ENCODE measurements at places on chromosomes 6 and 20. TPM values are rescaled to one million over a fixed set of nuclear protein-coding genes. Genes with fewer than 3 reads are reported as not detected.

- no peak overlapping the region for H3K27ac ChIP-seq
- no peak for DNase-seq
- H3K4me3 ChIP-seq = no peak overlapping the region
- H3K4me1 ChIP-seq = no peaks in the 10 kb centered on the region
- no peaks in the 10 kb centered on the region for H3K27me3 ChIP-seq
These were observed 211.5 kb downstream of the SOX4 start for GRCh38 chr6:21804941-21805610.

DNA sequence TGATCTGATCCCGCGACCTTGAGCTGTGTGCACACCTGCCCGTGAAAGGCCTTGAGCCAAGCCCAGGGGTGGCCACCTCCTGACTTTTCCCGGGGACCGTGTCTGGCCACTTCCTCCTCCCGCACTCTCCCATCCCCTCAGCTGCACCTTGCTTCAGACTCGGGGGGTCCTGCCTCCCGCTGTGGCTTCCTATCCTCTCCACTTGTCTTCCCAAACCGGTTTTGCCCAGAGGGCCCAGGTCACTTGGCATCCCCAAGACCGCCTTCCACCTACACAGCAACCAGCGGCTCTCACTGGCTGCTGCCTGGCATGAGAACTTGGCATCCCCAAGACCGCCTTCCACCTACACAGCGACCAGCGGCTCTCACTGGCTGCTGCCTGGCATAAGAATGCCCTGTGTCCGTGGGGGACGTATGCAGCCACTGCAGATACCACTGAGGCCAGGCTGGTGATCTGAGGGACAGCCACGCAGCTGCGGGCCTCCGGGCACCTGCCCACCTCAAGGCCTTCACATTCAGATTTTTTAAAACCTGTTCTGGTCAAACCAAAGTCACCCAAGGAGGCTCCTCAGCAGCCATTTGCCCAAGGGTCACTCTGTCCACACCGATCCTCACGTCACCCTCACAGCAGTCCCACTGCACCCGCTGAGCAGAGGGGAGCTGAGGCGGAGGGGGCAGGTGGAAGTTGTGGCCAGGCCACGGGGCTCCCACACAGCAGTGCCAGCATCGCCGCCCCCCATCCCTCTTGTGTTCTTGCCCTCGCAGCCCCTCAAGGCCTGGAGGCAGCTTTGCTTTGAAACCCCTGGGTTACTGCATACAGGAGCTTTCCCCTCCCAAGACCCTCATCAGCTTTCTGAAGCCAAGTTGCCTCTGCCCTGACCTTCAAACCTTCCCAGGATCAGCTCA, 245.5 kb downstream of the TAF4 start:
- H3K4me3 ChIP-seq = no peak overlapping the region
- no peak for DNase-seq
- no peaks in the 10 kb centered on the region for H3K36me3 ChIP-seq
- H3K4me1 ChIP-seq = no peaks in the 10 kb centered on the region

DNA sequence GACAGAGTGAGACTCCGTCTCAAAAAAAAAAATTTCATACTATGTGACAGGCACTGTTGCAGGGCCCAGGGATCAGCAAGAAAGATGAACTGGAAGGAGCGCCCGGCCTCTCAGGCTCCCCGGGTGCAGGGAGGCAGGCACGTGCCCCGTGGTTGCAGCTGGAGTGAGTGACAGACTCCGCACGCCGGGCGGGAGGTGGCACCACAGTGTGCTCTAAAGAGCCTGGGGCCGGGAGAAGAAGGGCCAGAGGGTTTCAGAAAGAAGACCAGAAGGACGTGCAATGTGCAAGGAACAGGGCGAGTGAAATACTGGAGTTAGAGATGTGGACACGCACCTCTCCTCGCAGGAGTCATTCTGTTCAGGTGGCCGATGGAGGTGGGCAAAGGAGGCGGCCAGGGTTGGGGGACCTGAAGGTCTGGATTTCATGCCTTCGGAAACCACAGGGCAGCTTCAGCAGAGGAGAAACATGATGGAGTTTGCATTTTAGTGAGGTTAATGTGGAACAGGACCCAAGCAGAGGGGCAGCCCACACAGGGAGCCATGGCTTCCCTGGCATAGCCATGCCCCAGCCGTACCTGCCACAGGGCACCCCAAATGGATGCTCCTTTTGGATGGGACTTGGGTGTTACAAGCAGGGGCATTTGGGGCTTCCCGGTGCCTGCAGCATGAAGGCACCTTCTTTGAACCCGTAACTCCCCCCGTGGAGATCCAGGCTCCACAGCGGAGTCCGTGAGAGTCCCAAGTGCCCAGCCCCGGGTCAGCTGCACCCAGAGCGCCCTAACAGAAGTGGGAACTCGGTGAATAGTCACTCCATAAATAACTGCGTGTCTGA, 226.2 kb downstream of the ERMARD start:
- H3K4me1 ChIP-seq = peaks cover 1% of the 10 kb centered on the region
- H3K36me3 ChIP-seq = no peaks in the 10 kb centered on the region
- H3K4me3 ChIP-seq = no peak overlapping the region
- H3K27me3 ChIP-seq = peaks cover 3% of the 10 kb centered on the region

DNA sequence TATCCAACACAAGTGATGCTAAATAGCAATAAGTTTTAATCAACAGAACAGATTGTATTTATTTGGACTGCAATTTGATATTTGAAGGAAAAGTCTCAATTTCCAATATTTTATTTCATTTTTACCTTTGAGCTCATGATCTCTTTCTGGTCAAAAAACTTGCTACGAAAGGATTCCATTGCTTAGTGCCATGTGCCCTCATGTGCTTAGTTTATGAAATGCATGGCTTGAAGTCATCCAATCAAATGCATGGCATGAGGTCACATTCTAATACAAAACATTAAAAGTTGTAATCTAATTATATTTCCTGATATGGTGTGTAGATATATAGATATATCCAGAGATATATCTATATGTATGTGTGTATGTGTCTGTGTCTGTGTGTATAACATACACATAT, 321.2 kb upstream of the ADGRB3 start:
- no peak for DNase-seq
- H3K36me3 ChIP-seq = no peaks in the 10 kb centered on the region
- no peaks in the 10 kb centered on the region for H3K27me3 ChIP-seq
- no peak overlapping the region for H3K4me3 ChIP-seq

GRCh38 chr6:68776354-68776753, 141.3 kb downstream of the ADGRB3 start:
- no peak for DNase-seq
- peaks cover 3% of the 10 kb centered on the region for H3K27me3 ChIP-seq
- no peaks in the 10 kb centered on the region for H3K36me3 ChIP-seq
- H3K4me1 ChIP-seq = no peaks in the 10 kb centered on the region

DNA sequence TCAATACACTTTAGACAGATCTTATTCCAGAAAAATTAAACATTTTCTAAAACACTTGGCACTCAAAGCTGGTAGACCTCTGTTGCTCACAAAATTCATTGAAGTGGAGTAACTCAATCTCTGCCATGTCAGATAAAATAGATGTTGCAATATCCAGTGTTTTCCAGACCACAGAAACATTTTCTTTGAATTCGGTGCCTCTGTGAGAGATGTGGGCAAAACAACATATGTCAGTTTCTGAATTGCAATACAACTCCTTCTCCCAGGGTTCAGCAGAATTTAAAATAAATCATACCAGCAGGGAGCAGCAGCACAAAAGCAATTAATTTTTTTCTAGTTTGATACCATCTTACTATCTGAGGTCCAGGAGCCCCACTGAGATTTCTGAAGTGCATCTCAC, 11.3 kb upstream of the PKHD1 start:
- H3K27ac ChIP-seq = no peak overlapping the region
- H3K36me3 ChIP-seq = no peaks in the 10 kb centered on the region
- H3K4me3 ChIP-seq = no peak overlapping the region
- no peak for DNase-seq
- H3K4me1 ChIP-seq = peaks cover 2% of the 10 kb centered on the region
- peaks cover 36% of the 10 kb centered on the region for H3K27me3 ChIP-seq

DNA sequence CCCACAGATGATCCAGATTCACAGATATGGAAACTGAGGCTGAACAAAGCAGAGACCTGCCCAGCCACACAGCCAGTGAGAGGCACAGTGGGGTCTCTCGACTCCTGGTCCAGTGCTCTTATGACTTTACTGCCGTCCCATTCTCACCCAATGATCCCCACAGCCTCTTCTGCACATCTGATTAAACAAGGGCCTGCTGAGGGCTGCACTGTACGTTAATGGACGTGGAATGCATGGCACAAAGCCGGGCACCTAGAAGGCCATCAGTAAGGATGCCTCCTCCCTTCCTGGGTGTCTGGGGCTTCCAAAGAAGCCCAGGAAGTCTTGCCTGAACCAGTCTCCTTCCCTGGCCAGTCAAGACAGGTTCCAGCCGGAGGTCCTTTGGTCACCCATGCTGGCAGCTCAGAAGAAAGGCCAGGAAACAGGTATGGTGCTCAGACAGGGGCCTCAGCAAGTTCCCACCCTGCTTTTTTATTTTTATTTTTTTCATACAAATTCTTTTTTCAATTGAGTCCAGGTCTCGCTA, 3.8 kb downstream of the TFEB start:
- DNase-seq = no peak
- no peak overlapping the region for H3K27ac ChIP-seq
- H3K36me3 ChIP-seq = no peaks in the 10 kb centered on the region
- no peaks in the 10 kb centered on the region for H3K27me3 ChIP-seq

GRCh38 chr6:147156799-147157382, 47.3 kb upstream of the STXBP5 start:
- H3K4me1 ChIP-seq = no peaks in the 10 kb centered on the region
- DNase-seq = no peak
- no peak overlapping the region for H3K4me3 ChIP-seq
- no peaks in the 10 kb centered on the region for H3K36me3 ChIP-seq
- H3K27ac ChIP-seq = no peak overlapping the region

- no peaks in the 10 kb centered on the region for H3K36me3 ChIP-seq
- no peaks in the 10 kb centered on the region for H3K4me1 ChIP-seq
- H3K4me3 ChIP-seq = no peak overlapping the region
- H3K27me3 ChIP-seq = peaks cover under 1% of the 10 kb centered on the region
- DNase-seq = no peak
These were observed 15.0 kb downstream of the CCR6 start for GRCh38 chr6:167137881-167138280.

- H3K4me3 ChIP-seq = no peak overlapping the region
- H3K36me3 ChIP-seq = no peaks in the 10 kb centered on the region
- no peaks in the 10 kb centered on the region for H3K4me1 ChIP-seq
- peaks cover 14% of the 10 kb centered on the region for H3K27me3 ChIP-seq
These were observed 119.5 kb downstream of the PHACTR3 start for GRCh38 chr20:59723607-59724456.

GRCh38 chr6:123091091-123091895, 95.3 kb downstream of the CLVS2 start:
- no peak overlapping the region for H3K27ac ChIP-seq
- no peak overlapping the region for H3K4me3 ChIP-seq
- H3K27me3 ChIP-seq = no peaks in the 10 kb centered on the region
- DNase-seq = no peak
- H3K36me3 ChIP-seq = no peaks in the 10 kb centered on the region

- no peaks in the 10 kb centered on the region for H3K4me1 ChIP-seq
- no peak overlapping the region for H3K4me3 ChIP-seq
- no peak for DNase-seq
- peaks cover 32% of the 10 kb centered on the region for H3K27me3 ChIP-seq
These were observed 24.1 kb downstream of the IL17A start for GRCh38 chr6:52210227-52210626.

DNA sequence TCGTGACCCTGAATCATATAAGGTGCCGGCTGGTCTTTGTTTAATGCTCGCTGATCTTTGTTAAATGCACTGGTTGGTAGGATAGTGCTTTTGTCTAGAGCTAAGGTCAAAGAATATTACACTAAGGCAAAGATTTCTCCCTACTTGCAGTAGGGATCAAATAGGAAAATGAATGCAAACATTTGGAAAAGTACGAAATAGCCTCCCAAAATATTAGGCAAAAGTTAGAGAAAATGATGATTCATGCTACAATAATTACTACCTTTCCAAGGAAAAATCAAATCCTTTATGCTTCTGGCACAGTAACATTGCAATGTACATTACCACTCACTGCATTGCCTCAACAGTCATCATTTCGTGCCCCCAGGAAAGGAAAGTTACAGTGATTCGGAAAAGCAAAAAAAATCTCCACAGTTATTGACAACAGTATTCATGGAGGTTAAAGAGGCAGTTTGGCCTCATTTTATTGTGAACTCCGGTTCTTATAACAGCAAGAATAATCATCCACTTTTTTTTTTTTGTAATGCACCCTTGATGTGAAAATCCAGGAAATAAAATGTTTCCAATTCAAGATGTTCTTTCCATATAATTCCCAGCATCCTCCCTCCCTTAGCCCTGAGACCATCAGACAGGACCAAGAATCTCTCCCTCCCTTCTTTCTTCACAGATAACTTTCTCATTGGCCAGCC, 61.7 kb upstream of the ZMYND8 start:
- peaks cover 7% of the 10 kb centered on the region for H3K36me3 ChIP-seq
- H3K4me3 ChIP-seq = no peak overlapping the region
- H3K4me1 ChIP-seq = peaks cover 23% of the 10 kb centered on the region
- DNase-seq = no peak

- DNase-seq = no peak
- peaks cover 17% of the 10 kb centered on the region for H3K36me3 ChIP-seq
- peaks cover 33% of the 10 kb centered on the region for H3K4me1 ChIP-seq
- no peaks in the 10 kb centered on the region for H3K27me3 ChIP-seq
These were observed 40.9 kb upstream of the FAM83D start for GRCh38 chr20:38885357-38885756.

DNA sequence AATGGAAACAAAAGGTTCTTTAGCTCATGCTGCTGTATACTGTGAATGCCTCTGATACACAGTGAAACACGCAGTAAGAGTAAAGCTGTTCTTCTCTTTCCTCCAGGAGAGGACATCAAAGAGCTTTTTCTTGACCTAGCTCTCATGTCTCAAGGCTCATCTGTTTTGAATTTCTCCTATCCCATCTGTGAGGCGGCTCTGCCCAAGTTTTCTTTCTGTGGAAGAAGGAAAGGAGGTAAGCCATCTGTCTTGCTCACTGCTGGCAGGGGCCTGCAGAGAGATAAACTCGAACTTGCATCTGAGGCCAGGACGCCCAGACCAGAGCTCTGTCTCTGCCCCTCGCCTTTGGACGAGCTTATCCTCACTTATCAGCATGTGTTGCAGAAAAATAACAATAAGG, 37.7 kb downstream of the LY86 start:
- H3K36me3 ChIP-seq = no peaks in the 10 kb centered on the region
- no peak overlapping the region for H3K4me3 ChIP-seq
- peaks cover 12% of the 10 kb centered on the region for H3K4me1 ChIP-seq
- no peaks in the 10 kb centered on the region for H3K27me3 ChIP-seq
- DNase-seq = no peak

GRCh38 chr6:7230327-7230691, 82.7 kb downstream of the SSR1 start:
- H3K27ac ChIP-seq = no peak overlapping the region
- no peak overlapping the region for H3K4me3 ChIP-seq
- H3K36me3 ChIP-seq = peaks cover 29% of the 10 kb centered on the region

Gene CLVS2
- total RNA-seq = not detected

Gene GABRR1
- not detected for total RNA-seq

Gene HRH3
- not detected for total RNA-seq

Gene FAM217A
- not detected for total RNA-seq

Gene PRSS35
- not detected for total RNA-seq

Gene KCNK17
- not detected for total RNA-seq

Gene SLC17A3
- not detected for total RNA-seq
